ENCODE measurements at places on chromosomes 2 and 18. TPM values are rescaled to one million over a fixed set of nuclear protein-coding genes. Genes with fewer than 3 reads are reported as not detected.

Gene TXNDC2
- 0.63 TPM for total RNA-seq

Gene GREB1L
- total RNA-seq, result 15.2 TPM

Gene SERPINB12
- 0.29 TPM for total RNA-seq

Gene KCTD1
- total RNA-seq, result 9.9 TPM

Gene L3MBTL4
- not detected for total RNA-seq

Gene LAMA1
- 1.4 TPM for total RNA-seq

Gene CIB4
- not detected for total RNA-seq

Measured in LHCN-M2 (cell line).